Fibroblast of skin of back (primary cell): ENCODE measurements at places on chromosomes 12 and 14.
A peak's percentile ranks its signal among the peaks of the same experiment; 100 is the strongest.

DNA sequence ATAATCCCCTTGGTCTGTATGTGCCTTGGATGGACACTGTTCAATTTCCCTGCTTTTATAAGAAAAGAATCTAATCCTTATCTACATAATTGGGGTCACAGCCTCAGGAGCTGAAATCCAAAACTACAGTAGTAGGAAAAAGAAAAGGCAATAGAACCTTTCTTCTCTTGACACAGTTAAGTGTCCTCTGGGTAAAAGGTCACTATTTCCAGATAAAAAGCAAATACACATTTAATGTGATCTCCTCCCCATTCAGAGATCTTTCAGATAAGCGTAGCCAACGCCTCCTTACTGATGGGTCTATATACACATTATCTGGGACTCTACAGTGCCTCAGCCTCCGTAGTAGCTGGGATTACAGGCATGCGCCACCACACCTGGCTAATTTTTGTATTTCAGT lies 73.4 kb downstream of the CLIP1 start:
- DNase-seq, result no peak

DNA sequence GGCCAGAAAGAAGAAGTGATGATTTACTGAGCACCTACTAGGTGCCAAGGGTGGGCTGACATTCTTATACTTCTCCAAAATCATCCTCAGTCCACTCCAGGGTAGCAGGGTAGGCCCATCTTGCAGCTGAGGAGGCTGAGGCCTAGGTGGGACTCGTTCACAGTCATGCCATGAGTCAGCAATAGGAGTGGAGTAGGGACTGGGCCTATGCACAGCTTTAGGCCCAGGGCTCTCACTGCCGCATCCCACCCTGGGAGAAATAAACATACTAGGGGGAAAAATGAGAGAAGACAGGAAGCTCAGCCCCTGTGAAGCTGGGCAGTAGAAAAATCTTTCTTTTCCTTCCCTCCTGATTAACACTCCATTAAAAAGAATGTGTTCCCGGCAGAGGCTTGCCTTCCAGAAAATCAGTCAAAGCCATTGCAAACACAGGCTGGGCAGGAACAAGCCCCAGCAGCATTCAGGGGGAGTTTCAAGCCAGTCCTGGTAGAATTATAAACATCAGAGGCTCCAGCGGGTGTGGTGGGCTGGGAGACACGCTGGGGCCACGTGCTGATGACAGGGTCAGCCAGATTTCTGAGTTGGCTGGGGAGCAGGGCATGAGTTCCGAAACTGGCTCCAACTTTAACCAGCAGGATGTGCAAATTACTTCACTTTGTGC lies 1.8 kb downstream of the HSPB8 start:
- DNase-seq, result peak; percentile 62

GRCh38 chr14:25832585-25832984 lies 765.2 kb downstream of the NOVA1 start:
- DNase-seq, result peak; percentile 11

DNA sequence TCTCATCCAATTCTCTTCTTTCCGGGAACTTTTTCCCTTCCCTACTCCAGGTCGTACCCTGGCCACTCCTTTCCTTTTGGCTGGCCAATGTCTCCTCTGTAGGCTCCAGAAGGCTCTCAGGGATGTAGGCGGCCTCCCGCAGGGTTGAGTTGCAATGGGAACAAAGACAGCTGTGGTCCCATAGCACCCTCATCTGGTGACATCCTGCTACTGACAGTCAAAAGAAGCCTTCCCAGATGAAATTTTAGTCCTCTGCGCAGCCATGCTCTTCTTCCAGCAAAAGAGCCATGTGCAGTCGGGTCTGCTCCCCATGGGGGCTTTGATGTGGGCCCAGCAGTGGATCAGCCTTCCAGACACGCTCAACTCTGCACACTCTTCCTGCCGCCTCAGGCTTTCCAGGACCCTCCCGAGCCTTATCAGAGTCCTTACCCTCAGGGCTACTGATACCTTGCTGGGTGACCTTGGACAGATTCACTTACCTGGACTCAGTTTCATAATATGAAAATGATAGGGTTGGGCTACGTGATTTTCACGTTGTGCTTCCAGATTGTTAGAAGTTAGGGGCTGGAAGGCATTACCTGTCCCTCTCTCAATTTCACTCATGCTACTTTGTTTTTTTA lies 5.5 kb upstream of the CELA1 start:
- peak; percentile 72 for DNase-seq

GRCh38 chr14:99120526-99121318 lies 151.3 kb downstream of the BCL11B start:
- no peak for DNase-seq

DNA sequence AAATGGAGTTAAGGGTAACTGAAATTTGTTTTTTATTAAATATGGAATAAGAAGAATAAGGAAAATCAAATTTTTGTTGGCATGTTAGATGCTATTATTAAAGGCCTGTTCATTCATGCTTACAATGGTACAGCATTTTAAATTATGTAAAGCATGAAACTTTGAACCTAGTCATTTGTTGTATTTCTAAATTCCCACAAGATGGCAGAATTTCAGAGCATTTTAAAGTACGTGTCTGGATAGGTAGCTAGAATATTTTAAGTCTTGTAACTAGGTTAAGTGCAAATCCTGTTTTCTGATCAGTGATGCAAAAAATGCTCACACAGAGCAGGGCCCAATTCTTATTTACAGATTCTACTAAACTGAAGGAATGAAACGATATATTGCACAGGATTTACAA lies 585.6 kb upstream of the MIS18BP1 start:
- DNase-seq, result no peak

- no peak for DNase-seq
These were observed 17.1 kb upstream of the FAM234B start for GRCh38 chr12:13027032-13027431.

DNA sequence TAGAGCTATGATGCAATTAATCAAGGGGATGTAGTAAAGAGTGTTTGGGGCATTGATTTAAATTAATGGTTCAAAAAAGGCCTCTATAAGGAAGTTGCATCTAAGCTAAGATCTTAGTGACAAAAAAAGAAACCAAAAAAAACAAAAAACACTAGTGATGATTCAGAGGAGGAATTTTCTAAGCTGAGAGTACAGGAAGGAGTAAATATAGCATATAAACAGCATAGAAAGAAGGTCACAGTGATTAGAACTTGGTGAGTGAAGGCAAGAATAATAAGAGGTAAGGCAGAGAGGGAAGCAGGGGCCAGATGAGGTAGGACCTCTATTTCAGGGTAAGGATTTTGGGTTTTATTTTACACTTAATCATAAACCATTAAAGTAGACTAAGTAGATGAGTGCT lies 48.0 kb upstream of the PDZRN4 start:
- peak; percentile 6 for DNase-seq

- no peak for DNase-seq
These were observed 54.3 kb downstream of the RNFT2 start for GRCh38 chr12:116792403-116792802.

GRCh38 chr14:64811676-64812075 lies 68.0 kb downstream of the SPTB start:
- no peak for DNase-seq

DNA sequence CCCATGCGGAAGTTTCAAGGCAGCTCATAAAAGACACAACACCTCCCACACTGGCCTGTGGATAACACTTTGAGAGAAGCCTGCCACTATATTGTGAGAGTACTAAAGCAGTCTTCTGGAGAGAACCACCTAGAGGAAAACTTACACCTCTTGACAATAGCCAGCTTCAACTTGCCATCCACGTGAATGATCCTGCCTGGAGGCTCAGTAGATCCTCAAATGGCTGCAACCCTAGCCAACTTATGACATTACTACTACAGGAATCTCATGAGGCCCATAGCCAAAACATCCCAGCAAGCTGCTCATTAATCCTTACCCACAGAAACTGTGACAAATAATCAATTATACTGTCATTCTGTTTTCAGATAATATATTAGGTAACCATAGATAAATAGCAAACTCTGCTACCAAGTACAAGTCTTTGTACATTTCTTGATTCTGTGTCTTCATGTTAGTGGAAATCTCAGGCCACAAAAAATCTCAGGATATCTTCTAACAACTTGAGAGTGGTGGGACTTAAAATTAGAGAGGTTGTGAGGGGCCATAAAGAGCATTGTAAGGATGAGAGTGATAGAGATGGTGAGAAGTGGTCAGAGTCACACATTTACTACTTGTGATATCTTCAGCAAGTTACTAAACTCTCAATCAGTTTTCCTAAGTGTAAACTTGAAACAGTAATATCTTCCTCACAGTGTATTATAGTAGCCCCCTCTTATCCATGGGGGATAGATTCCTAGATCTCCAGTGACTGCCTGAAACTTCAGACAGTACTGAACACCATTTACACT lies 368.0 kb downstream of the C12orf50 start:
- DNase-seq, result no peak

DNA sequence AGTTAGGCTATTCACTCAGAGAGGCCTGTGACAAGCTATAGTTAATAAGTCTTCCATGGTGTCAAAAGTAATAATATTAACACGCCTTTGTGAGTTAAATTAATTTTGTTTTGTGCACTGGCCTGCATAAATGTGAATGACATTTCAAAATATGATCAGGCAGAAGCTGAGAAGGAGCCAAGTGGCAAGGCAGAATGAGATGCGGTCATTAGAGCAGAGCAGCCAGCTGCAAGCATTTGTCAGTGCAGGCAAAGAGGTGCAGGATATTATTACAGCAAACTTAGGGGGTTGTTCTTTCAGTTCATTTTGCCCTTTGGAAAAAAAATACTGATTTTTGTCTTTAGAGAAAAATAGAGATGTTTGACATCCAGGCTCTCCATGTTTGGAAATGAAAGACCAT lies 364.5 kb downstream of the PAWR start:
- DNase-seq, result no peak

DNA sequence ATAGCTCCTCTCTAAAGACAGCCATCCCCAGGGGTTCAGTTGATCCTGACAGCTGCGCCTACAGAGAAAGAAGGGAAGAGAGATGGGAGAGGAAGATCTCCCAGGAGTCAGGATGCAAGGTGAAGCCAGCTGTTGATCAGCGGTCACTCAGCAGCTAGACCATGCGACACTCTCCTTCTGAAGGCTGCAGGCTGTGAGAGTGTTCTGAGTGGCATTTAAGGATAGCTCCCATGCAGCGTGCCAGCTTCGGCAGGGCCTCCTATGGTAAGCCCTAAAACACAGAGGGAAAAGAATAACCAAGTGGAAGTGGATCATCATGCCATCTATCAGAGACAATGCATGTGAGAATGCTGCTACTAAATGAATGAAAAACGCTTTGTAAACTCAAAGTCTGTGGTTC lies 197.9 kb upstream of the NUDT4 start:
- no peak for DNase-seq

DNA sequence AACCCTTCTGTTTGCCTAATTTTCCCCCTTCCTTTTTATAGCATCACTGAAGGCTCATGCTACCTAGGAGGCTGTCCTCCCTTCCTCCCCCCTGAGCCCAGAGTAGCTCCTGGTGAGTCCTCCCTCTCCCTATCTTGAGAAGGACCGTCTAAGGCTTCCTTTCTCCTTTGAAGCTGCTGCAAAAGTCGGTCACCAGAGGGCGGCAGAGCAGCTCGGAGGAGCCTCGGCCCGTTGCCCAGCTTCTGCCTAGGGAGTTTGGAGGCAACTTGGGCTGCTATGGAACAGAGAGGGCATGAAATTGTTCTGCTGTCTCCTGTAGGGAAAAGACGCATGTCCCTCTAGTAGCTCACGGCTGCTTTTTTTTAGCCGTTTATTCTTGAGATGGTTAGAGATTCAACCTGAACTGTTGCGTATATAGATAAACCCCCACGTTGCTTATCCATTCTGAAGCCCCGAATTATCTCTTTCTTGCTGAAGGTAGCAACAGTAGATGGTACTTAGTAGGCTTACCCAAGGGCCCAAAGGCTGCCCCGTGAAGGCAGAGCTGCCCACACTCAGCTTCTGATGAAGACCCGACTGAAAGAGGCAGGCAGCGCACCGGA lies 5.7 kb downstream of the WNT5B start:
- DNase-seq, result peak; percentile 67

DNA sequence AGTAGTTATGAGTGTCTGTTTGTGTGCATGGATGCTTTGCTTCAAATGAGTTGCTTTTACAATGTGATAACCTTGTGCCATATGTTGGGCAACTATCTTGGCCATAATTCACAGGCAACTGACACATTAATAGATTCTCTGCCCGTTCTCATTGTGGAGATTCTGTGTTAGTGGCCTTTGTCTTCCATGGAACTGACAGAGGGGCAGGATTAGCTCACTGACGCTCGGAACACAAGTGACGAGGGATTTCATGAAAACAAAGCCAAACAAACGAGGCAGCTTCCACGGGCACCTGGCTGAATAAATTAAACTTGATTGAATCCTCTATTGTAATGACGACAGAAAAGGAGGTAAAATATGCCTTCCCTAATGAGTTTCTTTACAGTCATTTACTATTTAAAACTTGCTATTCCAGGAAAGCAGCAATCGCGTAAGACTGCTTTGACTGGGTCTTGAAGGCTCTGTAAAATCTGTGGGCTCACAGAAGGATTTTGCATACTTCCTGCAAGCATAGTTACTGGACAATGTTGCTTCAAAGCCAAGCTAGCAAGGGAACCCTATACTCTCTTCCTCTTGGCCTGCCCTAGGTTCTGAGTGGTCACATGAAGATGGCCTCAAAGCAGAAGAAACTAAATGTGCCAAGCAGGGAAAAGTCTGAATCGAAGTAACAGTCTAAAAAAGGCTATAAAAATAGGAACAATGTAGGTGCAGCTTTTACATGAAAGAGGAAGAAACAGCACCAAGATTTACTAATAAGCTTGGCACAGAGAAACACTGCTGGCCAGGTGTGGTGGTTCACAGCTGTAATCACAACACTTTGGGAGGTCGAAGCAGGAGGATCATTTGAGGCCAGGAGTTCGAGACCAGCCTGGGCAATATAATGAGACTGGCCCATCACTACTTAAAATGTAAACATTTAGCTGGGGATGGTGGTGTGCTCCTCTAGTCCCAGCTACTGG lies 28.1 kb upstream of the SINHCAF start:
- DNase-seq, result no peak

- peak; percentile 36 for DNase-seq
These were observed 31.1 kb upstream of the IFNG-AS1 start for GRCh38 chr12:67958187-67958586.

DNA sequence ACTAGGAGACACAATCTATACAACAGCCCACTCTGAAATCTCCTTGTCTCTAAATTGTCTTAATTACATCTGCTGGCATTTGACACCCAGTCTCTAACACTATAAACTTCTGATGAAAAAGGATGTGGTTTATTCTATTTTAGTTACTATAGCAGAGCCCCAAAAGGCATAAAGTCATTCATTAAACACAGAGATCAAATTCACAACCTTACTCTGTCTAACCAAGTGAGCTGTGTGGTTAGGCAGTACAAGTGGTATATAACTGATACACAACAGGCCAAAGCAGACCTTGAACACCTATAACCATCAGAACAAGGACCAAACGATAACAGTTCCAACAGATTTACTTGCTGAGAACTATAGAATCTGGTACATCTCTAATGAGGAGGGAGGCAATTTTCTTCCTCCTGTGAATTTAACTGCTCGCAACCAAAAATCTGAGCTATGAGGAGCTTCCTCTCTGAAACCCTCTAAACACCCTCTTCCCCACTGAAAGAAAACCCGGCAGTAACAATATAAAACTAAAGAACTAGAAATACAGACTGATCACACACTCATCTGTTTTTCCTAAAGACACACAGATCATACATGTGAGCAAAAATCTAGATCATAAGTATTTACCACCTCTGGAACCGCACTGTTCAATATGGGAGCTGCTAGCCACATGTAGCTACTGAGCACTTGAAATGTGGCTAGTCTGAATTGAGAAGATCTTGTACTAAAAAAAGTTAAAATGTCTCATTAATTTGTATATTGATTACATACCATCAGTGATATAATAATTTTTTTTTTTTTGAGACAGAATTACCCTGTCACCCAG lies 17.7 kb downstream of the SPPL3 start:
- DNase-seq, result no peak
